ENCODE measurements at places on chromosomes 11 and 22.

- no peak for DNase-seq
These were observed 360.3 kb upstream of the SYN3 start for GRCh38 chr22:33418484-33418883.

- no peak for DNase-seq
These were observed 27.2 kb downstream of the GNB1L start for GRCh38 chr22:19827341-19828034.

- DNase-seq = no peak
These were observed 258.2 kb downstream of the BRD1 start for GRCh38 chr22:49569286-49570031.

GRCh38 chr22:33917744-33918406, 2.4 kb downstream of the LARGE1 start:
- DNase-seq = no peak

DNA sequence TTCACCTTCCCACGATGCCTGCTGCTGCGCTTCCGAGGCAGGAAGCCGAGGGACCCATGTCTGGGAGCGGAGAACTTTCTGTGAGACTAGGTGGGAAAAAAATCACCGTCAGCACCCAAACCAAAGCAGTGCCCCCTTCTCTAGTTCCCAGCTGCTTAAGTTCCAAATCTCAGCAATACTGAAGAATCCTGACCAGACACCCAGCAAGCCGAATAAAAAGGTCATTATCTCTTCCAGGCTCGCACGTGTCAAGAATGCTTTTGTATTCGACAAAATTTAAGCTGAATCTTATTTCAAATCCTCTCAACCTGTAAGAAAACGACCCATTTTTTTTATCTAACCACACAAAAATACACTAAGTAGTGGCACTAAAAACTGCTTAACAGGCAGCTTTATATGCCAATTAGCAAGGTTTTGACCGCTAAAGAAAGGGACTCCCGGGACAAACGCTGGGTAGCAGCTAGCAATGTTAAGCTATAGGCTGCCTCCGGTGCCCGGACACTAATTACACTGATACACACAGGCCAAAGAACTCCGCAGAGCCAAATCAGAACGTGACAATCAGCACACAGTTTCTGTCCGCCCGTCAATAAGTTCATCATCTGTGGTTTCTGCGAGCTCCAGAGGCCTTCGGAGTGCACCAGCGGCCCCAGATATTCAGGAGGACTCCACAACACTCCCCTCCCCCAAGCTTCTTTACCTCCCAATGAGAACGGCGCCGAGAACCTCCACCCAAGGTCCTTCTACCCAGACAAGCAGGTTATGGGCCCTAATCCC, 728 bp downstream of the RPL3 start:
- no peak for DNase-seq

- DNase-seq = no peak
These were observed 14.1 kb upstream of the HTR3A start for GRCh38 chr11:113960702-113961330.

DNA sequence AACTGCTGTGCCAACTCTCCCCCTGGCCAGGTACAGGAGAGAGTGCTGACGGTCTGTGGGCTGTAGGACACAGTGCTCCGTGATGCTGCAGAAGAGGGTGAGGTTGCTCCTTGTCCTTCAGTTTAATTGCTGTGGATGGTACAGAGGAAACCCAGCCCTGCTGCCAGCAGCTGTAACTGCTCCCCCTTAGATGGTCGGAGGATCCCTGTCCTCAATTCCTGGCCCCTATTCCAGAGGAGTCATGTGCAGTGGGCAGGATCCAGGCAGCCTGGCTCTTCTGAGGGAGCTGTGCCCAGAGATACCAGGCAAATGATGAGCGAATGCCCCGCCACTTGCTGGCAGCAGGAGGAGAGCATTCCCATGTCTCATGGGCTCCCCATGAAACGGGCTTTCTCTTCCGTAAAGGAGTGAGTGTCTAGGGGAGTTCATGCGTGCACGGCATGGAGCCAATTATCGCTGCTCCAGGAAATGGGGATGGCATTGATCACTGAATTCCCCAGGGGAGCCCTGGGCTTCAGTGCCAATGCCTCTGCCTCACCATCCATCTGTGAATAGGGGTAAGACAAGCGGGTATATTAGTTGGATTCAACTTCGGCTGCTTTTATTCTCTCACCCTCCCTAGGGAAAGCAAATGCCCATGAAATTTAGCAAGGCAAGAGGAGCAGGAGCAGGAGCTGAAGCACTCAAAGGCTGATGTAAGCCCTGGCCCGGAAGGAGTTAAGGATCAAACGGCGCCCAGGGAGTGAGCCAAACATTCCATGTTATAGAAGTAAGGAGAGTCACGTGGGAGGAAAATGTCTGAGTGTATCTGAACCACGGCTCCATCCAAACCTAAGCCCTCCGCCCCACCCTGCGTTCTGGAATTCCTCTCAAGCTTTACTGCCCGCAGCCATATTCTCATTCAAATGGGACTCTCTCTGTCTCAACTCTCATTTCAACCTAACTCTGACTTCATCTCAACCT, 51.0 kb upstream of the CSNK2A3 start:
- DNase-seq = no peak

GRCh38 chr11:17610085-17610894, 63.2 kb downstream of the OTOG start:
- no peak for DNase-seq

GRCh38 chr11:9380773-9381172, 3.7 kb upstream of the IPO7 start:
- no peak for DNase-seq

GRCh38 chr22:32830957-32831356, 29.5 kb downstream of the TIMP3 start:
- no peak for DNase-seq

DNA sequence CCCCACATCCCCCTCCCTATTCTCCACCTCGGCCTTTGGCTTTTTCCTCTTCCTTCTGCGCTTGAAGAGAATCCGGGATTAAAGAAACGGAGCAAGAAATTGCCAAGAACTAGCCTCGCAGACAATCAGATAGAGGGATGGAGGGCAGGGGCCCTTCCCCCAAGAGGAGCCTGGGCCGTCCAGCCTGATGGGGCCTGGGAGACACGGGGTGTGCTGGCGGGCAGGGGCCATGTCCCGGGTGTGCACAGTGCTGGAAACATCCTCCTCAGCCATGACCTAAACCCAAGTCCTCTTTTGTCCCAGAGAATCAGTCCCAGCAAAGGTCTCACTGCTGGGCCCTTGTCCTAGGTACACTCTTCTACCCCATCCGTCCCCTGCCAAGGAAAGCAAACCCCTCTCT, 47.7 kb upstream of the LMO1 start:
- no peak for DNase-seq

DNA sequence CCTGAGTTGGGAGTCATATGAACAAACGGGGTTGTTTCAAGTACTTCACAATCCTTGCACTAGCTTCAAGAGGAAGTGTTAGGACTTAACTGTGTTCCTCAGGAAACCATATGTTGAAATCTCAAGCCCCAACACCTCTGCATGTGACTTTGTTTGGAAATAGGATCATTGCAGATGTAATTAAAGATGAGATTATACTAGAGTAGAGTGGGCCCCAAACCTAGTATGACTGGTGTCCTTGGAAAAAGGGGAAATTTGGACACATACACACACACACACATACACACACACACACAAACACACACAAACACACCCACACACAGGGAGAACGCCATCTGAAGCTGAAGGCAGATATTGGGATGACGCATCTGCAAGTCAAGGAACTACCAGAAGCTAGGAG, 6.4 kb upstream of the CEP295 start:
- DNase-seq = no peak

DNA sequence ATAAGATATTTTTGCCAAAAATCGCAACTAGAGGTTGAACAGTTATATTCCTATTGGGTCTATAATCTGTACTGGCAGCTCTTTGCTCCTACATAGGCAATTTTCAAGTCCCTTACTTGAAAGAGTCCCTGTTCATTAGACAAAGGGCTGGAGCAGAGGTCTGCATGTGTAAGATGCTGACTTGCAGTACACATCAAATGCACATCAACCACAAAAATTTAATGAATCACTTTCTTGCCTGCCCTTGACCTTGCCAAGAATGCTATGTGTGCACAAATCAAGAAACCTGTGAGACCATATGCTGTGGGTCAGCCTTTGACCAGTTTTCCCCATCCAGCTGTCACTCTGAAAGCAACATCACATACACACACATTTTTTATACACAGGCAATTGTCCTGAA, 661.5 kb downstream of the LRRC4C start:
- no peak for DNase-seq

DNA sequence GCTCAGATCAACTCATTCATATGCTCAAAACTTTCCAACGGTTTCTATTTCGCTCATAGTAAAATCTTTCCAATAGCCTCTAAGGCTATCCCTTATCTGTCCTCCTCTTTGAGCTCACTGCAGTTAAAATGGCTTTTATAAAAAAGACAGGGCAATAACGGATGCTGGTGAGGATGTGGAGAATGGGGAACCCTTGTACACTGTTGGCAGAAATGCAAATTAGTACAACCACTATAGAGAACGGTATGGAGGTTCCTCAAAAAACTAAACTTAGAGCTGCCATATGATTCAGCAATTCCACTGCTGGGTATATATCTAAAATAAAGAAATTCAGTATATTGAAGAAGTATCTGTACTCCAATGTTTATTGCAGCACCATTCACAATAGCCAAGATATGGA, 345.6 kb downstream of the DLG2 start:
- no peak for DNase-seq

DNA sequence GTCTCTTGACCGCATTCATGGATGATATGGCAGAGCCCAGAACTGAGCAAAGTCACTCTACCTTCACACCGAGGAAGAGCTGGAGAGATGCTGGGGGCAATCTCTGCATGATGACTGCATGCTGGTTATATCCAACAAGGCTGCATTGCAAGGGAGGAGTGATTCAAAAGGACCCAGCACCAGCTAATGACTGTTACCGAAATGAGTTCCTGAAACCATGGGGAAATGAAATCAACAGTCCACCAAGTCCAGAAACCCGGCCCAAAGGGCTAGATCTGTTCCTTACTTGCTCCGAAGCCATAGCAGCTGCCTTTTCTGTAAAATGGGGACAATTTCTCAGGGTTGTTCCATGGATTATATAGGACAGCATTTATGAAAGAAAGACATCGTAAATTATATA, 1.2 kb upstream of the SMIM35 start:
- no peak for DNase-seq

Measured in ovary (tissue), 10 donors.